Activated CD4-positive, alpha-beta memory T cell treated with anti-CD3 and anti-CD28 coated beads, Interleukin-2, amount 10 ng/mL, durations not matched to agents 7 days and 5 days (primary cell): ENCODE measurements at places on chromosomes 3 and 15. TPM values are rescaled to one million over a fixed set of nuclear protein-coding genes. Genes with fewer than 3 reads are reported as not detected.

GRCh38 chr15:66873856-66874255 lies 171.8 kb downstream of the SMAD6 start:
- no peak for DNase-seq

DNA sequence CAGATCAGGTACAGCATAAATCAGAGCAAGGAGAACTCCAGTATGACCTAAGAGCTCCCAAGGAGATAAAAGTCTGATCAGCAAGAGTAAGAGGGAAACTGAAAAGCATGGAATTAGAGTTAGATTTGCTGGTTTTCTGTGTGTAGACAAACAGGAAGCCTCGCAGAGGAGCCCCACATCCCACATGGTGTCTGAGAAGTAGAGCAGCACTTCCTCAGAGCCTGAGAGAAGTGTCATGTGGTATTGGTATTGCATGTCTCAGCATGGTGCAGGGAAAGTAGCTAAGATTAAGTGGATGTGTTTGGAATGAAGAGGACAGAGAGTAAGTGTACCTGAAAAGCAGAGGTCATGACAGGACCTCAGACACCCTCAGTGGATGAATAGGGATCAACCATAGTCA lies 175.4 kb upstream of the GBE1 start:
- no peak for DNase-seq

DNA sequence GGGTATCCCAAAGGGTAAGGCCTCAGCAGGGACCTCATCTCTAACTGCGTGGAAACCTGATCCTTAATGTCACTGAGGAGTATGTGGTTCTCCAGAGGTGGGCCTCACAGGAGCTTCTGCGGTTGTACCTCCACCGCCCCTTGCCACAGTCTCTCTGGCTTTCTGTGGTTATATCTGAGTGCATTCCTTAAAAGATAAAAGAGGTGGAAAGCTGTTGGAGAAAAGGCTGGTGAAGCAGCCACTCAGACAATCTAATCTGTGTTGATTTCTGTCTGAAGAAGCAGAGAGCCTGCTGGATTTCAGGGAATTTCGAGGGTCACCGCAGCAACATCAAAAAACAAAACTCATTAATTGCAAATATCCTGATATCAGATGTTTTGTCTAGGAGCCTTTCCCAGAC lies 51.4 kb downstream of the SEMA6D start:
- DNase-seq, result no peak

DNA sequence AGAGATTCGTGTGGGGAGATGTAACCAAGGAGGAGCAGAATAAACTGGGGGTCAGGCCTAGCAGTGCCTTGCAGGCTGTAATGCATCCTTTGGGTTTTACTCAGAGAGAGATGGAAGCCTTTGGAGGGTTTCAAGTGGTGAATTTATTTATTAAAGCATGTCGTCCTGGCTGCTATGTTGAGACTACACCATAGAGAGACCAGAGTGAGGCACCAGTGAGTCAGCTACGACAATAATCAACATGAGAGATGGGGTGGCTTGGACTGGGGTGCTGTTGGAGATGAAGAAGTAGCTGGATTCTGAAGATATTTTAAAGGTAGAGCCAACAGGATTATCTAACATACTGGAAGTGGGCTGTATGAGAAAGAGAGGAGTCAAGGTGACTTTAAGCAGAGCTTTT lies 335.3 kb upstream of the ARHGEF26 start:
- no peak for DNase-seq

DNA sequence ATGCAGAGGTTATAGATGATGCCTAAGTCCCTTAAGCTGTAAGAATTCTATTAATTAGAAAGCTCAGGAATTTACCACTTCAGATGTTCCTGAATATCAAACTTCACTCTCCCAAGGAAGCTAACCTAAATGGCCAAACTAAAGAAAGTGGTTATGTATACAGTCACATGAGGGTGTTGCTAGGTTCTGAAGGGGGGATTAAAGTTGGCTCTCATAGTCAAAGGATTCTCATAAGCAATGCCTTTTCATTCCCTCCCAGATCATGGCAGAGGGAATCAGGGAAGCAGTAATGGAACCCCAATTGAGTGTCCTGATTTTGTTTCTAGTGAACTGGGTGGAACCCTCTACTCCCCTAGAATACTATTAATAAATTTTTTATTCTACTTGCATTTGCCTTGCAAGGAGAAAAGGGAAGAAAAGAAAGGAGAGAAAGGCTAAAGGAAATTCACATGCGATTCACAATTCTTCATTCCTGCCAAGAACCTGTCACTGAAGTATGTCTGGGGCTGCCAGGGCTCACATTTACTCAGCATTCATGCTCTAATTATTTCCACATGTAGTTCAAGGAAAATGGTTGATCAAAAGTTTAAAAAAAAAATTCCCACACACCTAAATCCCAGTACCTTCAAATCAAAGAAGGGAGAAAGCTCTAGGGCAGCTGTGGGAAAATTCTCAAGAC lies 25.1 kb downstream of the FSTL1 start:
- DNase-seq, result no peak

- DNase-seq, result no peak
These were observed 74.0 kb downstream of the SATB1 start for GRCh38 chr3:18351069-18351628.

CPNE9 gene
- total RNA-seq, result not detected

DAPK2 gene
- 3.2 TPM for total RNA-seq

NOX5 gene
- not detected for total RNA-seq

OR5K3 gene
- not detected for total RNA-seq
